Fibroblast of the aortic adventitia (primary cell): ENCODE measurements at places on chromosomes 12 and 14.
A peak's percentile ranks its signal among the peaks of the same experiment; 100 is the strongest.

- DNase-seq = no peak
These were observed 502.3 kb upstream of the FOXG1 start for GRCh38 chr14:28264306-28264705.

DNA sequence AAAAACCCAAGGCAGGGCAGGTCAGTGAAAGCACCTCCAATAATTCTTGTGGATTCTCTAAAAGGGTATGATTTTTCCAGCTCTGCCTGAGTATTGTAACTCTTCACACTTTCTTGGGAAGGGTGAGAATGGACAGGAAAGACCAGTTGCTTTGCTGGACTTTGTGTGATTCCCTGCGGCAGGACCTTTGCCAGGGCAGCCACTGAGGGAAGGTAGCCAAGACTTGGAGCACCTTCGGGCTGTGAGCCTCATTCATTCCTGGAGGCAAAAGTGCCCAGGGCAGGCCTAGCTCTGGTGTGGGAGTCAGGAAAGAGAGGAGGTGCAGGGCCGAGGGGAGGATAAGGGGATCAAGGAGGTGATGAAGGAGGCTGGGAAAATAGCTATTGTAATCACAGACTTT, 80.2 kb downstream of the VCPKMT start:
- no peak for DNase-seq

DNA sequence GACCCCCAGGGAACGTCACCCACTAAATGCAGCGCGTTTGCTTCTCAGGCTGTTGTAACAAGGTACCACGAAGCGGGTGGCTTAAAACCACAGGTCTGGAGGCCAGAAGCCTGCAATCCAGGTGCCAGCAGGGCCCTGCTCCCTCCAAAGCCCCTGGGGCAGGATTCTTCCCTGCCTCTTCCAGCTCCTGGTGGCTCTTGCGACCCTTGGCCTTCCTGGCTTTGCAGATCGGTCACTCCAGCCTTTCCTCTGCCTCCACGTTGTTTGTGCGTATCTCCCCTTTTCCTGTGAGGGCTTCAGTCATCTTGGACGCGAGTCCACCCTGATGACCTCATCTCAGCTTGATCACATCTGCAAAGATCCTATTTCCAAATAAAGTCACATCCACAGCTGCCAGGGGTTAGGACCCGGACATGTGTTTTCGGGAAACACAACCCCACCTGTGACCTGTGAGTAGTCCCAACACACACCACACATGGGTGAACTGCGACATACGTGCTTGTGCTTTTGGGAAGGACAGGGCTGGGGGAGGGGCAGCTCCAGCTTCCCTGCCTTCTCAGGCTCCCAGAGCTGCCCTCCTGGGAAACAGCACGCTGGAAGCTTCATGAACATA, 114.5 kb upstream of the NCOR2 start:
- peak; percentile 76 for DNase-seq

DNA sequence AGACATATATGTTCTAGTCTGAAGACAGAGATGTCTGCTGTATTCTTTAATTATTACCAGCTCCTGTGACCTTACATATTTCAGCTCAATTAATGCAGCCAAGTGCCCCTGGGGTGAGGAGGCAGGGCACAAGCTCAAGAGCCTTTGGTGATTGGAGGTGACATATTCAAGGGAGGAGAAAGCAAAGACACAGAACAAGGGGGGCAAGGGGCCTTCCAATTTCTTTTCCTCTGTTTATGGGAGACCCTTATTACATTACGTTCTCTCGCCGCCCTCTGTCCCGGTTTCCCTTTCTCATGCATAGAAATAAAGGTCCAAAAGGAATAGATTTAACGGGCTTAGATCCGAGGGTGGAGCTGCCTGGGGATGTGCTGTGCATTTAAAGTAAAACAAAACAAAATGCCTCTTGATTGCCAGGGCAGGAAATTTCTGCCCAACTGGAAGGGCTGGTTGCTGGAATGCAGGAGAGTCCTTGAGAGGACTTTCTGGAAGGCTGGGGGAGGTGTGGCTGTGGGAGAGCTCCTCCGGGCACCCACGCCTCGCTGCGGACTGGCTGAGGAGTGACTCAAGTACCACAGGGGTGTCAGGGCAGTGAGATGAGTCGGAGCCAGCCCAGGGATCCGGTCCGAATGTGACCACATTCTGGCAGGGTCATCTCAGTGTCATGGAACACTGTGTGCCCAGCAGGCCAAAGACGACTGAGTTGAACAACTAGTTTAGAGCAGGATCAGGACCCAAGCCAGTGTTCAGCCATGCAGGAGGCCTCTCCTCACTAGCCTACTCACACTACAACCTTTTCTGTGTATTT, 32.1 kb upstream of the GSG1 start:
- DNase-seq = peak; percentile 61

DNA sequence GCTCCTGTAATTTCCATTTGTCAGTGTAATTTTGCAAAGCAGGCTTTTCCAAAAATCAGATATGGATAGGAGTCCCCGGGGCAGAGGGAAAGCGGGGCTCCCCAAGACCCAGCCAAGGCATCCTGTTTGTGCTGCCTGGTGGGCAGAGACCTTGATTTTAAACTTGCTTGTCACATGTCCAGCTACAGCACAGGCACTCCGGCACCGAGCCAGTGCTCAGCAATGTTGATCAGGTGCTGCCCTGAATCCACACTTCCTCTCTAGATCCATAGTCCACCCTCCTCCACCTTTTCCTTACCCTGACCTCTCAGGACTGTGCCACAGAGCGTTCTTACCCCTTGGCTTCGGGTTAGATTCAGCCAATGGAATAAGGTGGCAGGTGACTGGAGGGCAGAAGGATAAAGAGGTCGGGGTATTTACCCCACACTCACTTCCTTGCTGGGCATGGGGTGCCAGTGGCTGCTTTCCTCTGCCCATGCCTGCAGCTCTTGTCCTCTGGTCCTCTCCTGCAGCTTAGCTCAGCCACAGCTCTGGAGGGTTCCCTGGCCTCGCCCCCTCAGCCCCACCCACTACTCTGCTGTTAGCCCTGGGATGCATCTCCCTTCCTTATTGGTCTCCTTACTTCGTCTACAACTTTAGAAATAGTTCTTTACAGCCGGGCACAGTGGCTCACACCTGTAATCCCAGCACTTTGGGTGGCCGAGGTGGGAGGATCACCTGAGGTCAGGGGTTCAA, 80.1 kb downstream of the IRF2BPL start:
- DNase-seq = no peak

DNA sequence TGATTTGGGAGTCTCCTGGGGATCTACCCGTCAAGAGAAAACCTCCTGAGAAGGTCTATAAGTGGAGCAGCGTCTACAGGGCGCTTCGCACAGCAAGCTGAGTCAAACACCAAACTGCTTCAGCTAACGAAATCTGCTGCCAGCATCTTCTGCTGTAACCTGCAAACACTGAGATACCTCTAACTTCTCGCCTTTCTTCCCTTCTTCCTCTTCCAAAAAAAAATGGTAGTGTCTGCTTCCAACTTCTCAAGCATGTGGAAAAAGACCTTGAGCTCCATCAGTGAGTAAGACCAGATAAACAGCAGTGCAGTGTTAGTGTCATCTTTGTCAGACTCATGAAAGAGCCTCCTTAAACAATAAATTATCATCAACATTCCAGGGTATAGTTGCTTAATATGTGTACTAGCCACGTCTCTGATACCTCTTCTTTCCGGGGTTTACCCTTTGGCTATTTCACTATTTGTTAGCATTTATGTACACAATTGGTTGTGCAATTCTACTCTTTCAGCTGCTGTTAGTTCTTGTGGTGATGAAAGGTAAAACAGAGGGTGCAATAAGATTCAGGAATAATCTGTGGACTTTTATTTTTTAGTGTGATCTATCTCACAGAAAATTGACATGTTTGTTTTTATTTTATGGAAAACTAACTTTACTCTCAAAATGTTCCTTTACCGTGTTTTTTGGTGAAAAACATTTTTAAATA, 81.6 kb downstream of the LLPH start:
- peak; percentile 36 for DNase-seq
